ENCODE measurements at places on chromosomes 7 and 10.

DNA sequence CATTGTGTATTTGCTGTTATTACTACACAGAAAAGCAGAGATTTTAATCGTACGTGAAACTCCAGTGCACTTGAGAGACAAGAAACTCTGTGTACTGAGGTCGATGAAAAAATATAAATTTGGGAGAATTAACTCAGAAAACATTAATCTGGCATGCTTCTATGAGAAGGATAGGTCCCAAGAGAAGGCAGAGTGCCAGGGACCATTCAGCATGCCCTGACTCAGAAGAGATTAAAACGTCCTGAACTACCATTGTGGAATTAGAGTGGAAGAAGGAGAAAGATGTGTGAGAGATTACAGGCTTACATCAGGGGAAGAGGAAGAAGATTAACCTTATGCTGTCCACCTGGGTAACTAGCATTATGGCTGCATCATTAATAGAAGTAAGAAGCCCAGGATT is 72.4 kb downstream of the REEP3 start:
- DNase-seq: no peak

DNA sequence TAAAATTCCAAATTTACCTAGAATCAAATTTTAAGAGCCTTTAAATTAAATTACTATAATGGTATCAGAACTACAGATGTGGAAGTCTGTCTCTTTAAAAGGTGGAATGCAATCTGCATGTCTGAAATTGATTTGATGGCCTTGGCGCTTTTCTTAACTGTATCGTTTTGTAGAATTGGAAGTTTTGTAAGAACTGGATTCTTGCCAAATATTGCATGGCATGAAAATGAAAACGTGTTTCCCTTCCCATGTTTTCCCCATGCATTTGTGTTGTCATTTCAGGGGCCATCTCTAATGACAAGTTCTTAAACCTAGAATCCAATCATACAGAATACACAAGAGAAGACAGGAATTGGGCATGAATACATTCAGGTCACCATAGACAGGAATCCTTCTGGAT is 162.5 kb downstream of the KIAA1217 start:
- DNase-seq: no peak

DNA sequence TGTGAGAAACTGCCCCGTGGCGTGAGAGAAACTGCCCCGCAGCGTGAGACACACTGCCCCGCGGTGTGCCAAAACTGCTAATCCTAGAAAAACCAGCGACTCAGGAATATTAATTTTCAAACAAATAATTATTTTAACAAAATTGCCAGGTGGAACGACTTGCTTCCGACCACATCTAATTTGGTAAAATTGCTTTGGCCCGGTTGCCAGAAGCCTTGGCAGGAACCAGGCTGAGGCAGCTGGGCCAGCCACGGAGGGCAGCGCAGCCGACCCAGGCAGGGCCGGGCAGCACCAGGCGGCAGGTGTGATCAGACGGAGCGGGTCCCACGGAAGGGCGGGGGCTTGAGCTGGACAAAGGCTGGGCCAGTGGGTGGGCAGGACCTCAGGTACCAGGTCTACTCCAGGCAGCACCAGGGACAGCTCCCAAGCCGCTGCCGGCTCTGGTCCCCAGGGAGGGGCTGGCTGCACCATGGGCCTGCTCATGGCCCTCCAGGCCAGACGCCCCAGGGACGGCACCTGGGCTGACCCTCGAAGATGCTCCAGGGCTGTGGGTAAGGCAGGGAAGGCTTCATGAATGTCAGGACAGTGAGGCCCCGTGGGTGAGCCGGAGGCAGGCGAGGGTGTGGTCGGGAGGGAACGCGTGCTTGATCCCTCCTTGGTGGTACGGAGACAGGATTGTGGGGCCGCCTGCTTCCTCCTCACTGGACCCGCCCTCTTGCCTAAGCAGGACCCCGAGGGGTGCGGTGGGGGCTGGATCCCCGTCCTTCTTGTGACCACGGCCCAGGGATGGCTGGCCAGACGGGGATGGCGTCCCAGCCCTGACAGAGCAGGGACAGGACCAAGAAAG is 7.7 kb upstream of the ADGRA1 start:
- DNase-seq: no peak

- no peak for DNase-seq
Measured at GRCh38 chr10:88038268-88038667, 174.8 kb downstream of the PTEN start.

DNA sequence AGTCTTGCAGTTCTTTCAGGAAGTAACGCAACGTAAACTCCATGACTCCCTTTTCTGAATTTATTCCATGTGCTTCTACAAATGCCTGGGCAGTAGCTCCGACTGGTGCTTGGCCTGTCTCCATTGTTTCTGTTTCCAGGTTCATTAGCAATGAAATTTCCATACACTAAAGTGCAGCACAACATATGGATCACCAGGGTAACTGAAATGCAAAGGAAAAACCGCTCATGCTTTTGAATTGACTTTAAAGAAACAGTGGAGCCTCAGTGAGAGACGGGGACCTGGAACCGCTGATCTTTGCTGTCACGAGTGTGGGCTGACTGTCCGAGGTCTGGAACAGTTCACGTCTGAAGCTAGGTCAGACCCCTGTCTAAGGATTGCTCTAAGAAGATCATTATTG is 126.5 kb upstream of the IGFBP3 start:
- no peak for DNase-seq

- DNase-seq: no peak
Measured at GRCh38 chr10:14409856-14410458, 79.2 kb upstream of the FRMD4A start.

DNA sequence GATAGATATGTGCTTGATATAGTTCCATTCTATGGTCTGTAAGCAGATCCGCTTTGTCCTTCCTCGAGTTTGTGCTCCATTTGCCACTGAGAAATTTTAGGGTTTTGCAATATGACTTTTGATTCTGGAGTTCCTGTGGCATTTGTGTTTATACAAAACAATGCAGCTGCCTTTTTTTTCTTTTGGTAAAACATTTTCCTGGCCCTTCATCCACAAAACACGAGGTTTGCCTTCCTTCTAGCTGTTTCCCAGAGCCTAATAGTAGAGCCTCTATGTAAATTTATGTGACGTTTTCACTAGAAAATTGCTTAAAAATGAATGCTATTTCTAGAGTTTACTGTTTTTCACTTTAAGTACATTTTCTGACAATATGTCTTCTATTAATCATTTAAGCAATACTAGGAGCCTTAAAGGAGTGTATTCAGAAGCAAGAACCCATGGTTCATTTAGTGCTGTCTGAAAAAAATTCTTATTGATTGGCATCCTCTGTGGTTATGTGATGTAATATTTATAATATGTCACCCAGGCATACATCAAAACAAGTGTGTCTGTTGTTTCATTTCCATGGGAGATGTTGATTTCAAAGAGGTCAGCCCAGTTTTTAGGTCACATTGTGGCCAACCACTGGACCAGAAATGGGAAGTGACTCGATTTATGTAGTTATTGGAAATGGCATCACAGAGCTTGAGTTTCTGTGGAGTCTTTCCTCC is 618.3 kb downstream of the LRMDA start:
- DNase-seq: no peak

DNA sequence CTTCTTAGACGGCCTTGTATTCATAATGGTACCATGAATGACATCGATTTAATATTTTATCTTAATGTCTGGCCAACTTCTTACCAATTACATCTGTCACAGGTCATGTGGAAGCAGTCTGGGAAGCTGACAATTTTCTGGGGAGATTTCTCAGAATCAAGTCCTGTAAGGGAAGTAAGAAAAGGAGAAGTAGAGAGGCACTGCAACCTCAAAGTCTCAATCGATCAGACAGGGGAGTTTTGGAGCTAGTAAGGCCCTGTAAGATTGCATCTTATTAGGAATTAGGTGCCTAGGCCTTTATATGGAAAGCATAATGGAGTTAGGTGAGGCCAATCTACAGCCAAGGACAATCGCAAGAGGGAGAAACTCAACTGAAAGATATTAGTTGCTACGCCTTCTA is 694.6 kb upstream of the SORCS1 start:
- no peak for DNase-seq

GRCh38 chr10:77461636-77462296 is 175.8 kb downstream of the KCNMA1 start:
- no peak for DNase-seq

GRCh38 chr10:18566177-18566576 is 85.2 kb downstream of the NSUN6 start:
- no peak for DNase-seq

GRCh38 chr10:47287365-47287802 is 12.6 kb upstream of the GDF10 start:
- DNase-seq: no peak

DNA sequence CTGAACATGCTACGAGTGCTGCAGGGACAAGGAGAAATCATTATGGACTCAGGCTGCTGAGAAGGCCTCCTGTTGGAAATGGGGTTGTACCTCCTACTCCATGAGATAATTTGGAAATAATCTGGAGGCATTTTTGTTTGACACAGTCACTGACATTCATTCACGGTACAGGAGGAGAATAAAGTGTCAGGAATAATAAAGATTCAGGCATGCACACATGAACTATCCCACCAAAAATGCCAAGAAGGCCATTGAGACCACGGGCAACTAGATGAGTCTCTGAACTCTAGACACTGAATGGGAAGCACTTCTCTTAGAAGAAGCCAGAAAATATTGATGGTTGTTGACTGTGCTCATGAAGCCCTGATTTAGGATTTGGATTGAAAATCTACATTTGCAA is 220.9 kb upstream of the HABP2 start:
- DNase-seq: no peak
